ENCODE measurements at places on chromosomes 5 and 9.

DNA sequence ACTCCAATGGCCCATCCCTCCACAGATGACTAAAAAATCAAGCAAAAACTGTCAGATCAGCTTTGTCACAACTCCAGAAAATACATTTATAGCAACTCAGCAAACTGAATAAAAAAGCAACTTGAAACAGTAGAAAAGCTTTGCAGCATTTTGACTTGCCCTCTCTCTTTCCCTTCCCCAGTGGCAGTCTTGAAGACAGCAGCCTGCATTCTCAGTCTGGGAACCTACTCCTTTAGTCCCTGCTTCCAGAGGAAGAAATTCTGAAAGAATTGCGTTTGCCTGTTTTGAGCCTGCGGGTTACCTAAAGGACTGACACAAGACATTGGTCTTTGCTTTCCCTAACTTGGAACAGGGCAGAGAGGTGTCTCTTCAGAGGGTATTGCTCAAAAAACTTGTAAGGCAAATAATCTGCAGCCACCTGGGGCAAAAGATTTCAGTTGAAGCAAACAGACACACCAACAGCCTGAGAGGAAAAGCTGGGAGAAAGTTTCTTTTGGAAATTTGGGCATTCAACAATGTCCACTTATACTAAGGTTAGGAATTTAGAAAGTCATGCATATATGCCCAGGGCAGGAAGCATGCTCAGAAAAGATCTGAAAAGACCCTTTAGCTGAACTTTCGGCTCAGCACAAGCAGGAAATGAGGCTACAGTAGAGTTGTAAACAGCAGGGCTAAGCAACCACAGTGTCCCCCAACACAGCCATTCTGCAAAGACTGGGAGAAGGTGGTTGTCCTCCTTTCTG is 15.2 kb upstream of the SLC35D2 start:
- no peak for DNase-seq

- no peak for DNase-seq
Observed at GRCh38 chr5:1505506-1506241, 18.1 kb downstream of the LPCAT1 start.

- no peak for DNase-seq
Observed at GRCh38 chr5:122985006-122985700, 51.4 kb downstream of the PPIC start.

DNA sequence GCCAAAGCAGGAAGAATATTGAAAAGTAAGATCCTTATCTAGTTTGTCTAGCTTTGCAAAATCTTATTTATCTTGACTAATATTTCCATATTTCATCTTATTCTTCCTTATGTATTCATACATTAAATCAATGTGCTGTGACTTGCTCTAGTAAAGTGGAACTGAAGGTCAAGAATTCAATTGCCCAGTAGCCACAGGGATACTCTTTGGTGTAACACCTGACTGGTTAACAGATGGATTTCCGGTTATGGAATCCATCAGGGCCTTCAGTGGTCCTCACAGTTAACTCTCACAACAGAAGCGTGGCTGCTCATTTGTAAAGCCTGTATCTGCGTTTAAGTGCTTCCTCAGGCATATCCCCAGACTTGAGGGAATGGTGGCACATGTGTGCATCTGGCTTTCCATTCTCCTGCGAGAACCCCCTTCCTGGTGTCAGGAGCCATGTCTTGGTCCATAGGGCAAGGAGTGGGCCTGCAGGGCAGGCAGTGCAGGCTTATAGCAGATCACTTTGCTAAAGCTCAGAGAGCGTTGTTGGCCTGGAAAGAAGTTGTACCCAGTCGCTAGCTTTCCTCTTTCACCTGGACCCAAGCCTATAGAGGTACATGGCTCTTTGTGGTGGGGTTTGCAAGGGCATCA is 99.2 kb downstream of the HSPA4 start:
- no peak for DNase-seq

DNA sequence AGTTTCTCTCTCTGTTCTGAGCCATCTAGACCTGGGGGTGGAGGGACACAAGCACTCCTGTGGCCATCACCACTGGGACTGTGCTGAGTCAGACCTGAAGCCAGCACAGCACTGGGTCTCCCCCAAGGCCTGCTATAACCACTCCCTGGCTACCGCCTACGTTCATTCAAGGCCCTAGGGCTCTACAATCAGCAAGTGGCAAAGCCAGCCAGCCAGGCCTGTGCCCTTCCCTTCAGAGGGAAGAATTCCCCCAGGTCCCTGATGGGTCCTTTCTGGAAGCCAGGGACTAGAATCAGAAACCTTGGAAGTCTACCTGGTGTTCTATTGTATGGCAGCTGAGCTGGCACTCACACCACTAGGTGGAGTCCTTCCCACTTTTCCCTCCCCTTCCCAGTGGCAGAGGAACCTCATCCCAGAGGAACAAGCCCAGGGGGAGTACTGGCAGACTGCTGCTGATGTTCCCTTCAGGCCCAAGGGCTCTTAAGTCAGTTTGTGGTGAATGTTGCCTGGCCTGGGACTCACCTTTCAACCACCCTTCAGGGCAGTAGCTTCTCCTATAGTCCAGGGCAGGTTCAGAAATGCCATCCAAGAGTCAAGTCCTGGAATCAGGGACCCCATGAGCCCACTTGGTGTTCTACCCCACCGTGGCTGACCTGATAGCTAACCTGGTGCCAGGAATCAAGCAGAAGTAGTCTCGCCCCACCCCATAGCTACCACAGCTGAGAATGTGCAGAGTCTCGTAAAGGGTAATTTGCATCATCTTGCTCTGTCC is 20.0 kb downstream of the JMY start:
- DNase-seq = no peak

- no peak for DNase-seq
Observed at GRCh38 chr9:37212435-37212834, 92.1 kb downstream of the ZCCHC7 start.

GRCh38 chr5:134873494-134873893 is 677 bp upstream of the TXNDC15 start:
- DNase-seq = no peak

- DNase-seq = no peak
Observed at GRCh38 chr9:78405461-78405860, 108.5 kb downstream of the PSAT1 start.

GRCh38 chr5:76274571-76274970 is 128.5 kb upstream of the IQGAP2 start:
- no peak for DNase-seq

DNA sequence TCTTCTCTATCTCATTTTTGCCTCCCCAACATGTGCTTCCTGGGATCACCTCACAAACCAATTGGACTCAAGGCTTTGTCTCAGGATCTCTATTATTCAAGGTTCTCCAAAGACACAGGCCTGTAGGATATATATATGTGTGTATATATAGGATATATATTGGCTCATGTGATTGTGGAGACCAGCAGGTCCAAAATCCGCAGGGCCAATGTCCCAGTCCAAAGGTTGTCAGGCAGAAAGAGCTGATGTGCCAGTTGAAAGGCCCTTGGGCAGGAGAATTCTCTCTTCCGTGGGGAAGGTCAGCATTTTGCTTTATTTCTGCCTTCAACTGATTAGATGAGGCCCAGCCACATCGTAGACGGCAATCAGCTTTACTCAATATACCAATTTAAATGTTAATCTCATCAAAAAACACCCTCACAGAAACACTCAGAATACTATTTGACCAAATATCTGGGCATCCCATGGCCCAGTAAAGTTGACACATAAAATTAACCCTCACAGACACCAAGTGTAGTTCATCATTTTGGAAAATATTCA is 1.3 kb upstream of the FBLL1 start:
- no peak for DNase-seq

GRCh38 chr5:143434261-143435209 is 31.0 kb upstream of the NR3C1 start:
- DNase-seq = no peak

- DNase-seq = no peak
Observed at GRCh38 chr5:77844373-77844622, 68.2 kb upstream of the TBCA start.

DNA sequence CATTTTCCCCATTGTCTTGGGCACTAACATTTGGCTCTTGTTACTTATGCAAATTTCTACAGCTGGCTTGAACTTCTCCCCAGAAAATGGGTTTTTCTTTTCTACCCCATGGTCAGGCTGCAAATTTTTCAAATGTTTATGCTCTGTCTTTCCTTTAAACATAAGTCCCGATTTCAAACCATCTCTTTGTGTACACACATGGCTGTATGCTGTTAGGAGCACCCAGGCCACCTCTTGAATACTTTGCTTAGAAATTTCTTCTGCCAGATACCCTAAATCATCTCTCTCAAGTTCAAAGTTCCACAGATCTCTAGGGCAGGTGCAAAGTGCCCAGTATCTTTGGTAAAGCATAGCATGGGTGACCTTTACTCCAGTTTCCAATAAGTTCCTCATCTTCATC is 45.6 kb downstream of the NLN start:
- DNase-seq = no peak

DNA sequence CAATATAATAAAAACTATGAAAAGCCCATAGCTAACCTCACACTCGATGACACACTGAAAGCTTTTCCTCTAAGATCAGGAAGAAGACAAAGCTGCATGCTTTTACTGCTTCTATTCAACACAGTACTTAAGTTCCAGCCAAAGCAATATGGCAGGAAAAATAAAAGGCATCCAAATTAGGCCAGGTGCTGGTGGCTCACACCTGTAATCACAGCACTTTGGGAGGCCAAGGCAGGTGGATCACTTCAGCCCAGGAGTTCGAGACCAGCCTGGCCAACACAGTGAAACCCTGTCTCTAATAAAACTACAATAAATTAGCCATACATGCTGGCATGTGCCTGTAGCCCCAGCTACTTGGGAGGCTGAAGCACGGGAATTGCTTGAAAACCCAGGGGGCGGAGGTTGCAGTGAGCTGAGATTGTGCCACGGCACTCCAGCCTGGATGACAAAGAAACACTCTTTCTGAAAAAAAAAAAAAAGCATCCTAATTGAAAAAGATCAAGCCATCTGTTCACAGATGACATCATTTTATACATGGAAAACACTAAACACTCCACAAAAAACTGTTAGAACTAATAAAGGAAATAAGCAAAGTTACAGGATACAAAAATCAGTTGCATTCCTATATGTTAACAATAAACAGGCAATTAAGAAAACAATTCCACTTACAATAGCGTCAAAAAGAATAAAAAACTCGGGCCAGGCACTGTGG is 17.9 kb downstream of the ZFR start:
- no peak for DNase-seq

GRCh38 chr9:132312873-132313272 is 41.9 kb downstream of the SETX start:
- no peak for DNase-seq

DNA sequence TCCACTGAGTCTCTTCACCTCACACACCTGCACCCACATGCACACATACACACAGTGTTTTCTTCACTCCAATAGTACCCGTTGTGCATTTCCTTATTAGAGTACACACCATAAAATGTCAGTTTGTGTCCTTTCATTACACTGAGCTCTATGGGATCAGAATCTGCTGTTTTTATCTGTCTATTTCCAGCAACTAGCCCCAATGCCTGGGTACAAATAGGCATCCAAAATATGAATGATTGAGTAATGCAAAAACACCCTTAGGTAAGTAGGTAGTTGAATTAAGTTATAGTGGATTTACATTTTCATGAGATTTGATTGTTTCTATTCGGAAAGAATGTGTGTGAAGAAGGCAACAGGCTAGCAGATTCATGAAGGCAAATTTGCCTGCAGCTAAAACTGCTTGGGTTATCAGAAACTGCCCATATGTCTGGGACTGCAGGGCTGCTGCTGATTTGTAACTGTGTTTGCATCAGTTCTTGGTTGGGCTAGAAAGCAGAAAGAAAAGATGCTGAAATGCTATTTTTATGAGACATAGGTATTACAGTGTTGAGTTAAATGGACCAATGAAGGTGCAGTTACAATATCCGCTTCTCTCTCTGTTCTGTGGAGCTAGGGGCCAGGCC is 26.9 kb downstream of the PPP3R2 start:
- no peak for DNase-seq

GRCh38 chr9:94824913-94825610 is 98.6 kb downstream of the AOPEP start:
- no peak for DNase-seq

- no peak for DNase-seq
Observed at GRCh38 chr9:119026120-119026519, 343.1 kb downstream of the BRINP1 start.

DNA sequence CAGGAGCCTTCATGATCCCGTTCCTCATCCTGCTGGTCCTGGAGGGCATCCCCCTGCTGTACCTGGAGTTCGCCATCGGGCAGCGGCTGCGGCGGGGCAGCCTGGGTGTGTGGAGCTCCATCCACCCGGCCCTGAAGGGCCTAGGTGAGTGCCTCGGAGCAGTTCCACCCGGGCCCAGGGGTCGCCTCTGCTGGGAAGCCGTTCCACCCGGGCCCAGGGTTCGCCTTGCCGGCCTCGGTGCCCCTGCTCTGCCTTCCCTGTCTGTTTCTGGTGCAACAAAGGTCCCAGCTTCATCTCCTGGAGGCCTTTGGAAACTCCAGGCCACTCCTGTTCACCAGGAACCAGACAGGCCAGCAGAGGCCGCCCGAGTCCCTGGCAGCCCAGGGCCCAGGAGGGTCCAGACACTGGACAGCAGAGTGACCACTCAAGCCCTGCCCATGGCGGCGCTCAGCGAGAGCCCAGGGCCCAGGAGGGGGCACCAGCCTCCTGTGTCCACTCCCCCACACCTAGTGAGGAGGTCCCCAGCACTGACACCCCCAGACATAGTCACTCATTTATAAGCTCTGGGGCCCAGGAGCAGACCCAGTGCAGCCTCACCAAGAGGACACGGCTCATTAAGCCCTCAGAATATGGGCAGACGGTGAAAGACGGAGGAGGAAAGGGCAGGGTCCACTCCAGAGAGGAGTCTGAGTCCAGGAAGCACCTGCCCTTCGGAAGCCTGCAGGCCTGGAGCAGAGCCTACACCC is 7.5 kb downstream of the SLC6A19 start:
- DNase-seq = peak; percentile 16

- DNase-seq = no peak
Observed at GRCh38 chr9:7841831-7842230, 42.3 kb upstream of the DMAC1 start.

- no peak for DNase-seq
Observed at GRCh38 chr9:27482709-27483108, 41.4 kb upstream of the IFNK start.

DNA sequence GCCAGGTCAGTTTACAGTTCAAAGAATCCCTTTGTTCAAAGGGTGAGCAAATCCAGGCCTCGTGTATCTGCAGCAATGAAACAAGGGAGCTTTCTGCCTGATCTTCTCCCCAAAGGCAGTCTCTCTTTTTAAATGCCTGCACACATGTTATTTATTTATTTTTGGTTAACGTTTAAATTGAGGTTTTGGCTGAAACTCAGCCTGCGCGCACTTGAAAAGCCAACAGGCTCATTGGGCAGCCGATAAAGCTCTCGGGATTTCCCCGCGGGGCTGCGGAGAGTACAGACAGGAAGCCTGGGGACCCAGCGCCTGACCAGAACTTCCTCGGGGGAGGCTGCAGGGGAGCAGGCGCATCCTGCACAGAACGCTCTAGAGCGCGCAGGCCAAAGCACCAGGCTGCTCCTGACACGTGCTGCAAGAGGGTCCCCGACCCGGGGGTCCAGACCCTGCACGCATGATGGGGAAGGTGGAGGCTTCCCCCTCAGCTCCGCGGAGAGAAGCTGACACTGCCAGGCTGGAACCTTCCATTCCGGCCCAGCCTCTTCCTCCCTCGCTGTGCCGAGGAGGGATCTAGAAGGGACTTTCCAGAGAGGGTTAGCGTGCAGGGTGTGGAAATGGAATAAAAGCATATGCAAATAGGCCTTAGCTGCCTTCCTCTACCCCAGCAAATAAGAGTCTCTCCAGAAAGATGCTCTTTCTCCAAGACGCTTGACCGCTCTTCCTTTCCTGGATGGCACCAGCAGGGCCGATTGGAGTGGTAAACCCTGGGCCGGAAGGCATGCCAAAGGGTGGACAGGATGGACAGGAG is 46.1 kb downstream of the PTTG1 start:
- no peak for DNase-seq

- DNase-seq = no peak
Observed at GRCh38 chr5:82068723-82069122, 96.9 kb downstream of the ATG10 start.

- no peak for DNase-seq
Observed at GRCh38 chr9:100911273-100911672, 117.3 kb upstream of the PLPPR1 start.

All from DMS79 (cell line).